Midbrain (tissue), 1 donor: ENCODE measurements at places on chromosomes 6 and 20.

GRCh38 chr20:45998761-45999160 lies 9.9 kb upstream of the MMP9 start:
- peak; percentile 13 for DNase-seq

- DNase-seq = no peak
Observed at GRCh38 chr6:126377594-126378153, 37.8 kb downstream of the CENPW start.

GRCh38 chr6:83770910-83771309 lies 62.0 kb upstream of the SNAP91 start:
- DNase-seq = no peak

DNA sequence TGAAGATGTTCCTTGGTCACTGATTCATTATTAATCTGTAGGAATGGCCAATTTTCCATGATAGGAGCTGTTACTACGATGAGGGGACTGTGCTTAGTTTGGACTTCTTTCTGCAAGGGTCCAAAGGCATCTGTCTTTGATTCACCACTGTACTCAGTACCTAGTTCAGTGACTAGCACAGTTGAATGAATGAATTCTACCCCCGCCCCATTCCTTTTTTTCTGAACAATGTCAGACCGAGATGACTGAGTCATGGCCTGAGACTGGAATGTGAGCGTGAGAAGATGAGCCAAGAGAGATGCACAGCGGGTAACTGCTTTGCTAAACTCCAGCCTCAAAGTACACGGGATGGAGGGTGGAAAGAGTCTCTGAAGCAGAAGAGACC lies 419 bp upstream of the SNHG17 start:
- no peak for DNase-seq

DNA sequence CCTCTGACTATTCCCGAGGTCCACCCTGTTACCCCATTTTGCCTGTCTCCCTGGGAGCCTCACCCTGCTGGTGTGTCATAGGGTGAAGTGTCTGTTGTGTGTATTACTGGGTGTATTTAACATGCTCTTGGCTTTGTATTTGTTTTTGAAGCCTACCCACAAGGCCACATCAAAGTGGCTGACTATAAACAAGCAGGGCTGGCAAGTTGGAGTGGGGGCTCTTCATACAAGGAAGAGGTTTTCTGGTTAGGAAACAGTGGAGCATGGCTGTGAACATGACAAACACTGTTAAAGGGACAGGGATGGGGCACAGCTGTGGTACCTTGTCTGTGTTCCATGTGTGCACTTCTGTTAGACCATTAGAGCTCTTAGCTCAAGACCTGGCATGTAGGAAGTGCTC lies 26.3 kb downstream of the HECA start:
- DNase-seq = no peak

DNA sequence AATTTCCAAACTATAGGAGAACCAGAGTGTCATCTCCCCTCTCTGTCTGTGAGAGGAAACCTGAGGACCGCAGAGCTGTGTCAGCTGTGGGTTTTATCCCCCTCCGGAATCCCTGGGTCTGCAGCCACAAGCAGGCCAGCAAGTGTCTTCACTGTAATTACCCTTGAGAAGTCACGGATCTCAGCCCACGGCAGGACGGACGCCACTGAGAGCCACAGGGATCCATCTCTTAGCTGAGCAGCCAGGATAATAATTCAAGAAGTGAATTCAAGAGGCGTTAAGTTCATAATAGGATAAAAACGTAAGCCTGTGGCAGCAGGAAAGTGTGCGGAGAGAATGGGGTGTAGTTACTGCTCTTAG lies 37.0 kb downstream of the DLL1 start:
- no peak for DNase-seq

DNA sequence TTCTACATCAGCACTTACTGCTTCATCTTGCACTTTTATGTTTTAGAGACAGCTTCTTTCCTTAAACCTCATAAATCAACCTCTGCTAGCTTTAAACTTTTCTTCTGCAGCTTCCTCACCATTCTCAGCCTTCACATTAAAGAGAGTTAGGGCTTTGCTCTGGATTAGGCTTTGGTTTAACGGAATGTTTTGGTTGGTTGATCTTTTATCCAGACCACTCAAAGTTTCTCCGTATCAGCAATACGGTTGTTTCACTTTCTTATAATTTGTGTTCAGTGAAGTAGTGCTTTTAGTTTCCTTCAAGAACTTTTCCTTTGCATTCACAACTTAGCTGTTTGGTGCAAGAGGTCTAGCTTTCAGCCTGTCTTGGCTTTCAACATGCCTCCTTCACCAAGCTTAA lies 40.4 kb downstream of the DNAAF9 start:
- DNase-seq = no peak

DNA sequence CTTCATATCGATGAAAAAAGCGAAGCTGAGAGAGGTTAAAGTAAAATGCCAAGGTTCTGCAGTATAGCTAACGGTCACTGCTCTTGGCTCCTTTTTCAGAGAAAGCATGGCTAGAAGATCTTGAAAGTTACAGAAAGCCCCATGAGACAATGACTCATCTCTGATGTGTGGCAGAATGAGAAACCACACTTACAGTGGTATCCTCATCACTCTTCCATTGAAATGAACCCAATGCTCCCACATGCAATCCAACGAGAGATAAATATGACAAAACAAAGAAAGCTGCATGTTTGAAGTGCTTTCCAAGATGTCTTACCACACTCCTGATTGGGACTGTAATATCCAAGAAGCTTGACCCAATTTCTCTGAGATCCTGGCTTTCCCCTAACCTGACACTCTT lies 694.9 kb downstream of the PRKN start:
- DNase-seq = no peak

GRCh38 chr6:8110725-8111124 lies 8.4 kb upstream of the EEF1E1 start:
- no peak for DNase-seq

DNA sequence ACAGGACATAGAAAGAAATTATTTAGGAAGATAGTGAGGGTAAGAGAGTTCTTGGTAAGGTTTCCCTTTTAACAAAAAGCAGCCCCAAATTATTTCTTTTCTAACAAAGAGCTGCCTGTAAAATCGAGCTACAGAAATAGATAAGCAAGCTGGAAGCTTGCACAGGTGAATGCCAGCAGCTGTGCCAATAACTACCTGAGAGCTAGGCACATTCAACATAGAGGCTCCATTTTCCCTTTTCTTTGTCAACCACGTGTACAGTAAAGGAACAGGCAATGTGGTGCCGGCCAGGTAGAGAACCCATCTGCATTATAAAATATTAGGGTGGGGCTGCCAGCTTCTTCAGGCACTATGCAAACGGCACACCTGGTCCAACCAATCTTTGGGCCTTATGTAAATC lies 341.6 kb upstream of the JAG1 start:
- no peak for DNase-seq

DNA sequence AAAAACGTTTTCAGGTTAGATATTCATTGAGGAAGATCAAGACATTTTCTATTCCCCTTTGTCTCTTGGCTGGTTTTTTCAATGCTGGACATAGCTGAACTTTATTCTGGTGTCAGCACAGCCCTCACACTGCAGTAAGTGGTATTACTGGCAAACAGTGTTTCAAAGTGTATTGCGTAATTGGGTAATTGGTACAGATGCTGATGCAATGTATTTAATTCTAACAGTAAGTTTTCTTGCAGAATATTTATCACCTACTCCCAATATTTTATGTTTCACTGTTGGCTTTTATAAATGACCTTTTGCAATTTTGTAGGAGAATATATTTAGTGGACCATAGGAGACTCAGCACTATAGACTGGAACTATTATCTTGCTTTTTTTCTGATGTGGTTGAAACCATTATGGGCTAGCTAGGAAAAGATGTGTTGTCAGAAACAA lies 287.6 kb upstream of the SOX4 start:
- no peak for DNase-seq

- DNase-seq = no peak
Observed at GRCh38 chr6:106547601-106548453, 81.5 kb downstream of the RTN4IP1 start.

GRCh38 chr20:20500312-20500711 lies 132.4 kb downstream of the INSM1 start:
- DNase-seq = no peak

DNA sequence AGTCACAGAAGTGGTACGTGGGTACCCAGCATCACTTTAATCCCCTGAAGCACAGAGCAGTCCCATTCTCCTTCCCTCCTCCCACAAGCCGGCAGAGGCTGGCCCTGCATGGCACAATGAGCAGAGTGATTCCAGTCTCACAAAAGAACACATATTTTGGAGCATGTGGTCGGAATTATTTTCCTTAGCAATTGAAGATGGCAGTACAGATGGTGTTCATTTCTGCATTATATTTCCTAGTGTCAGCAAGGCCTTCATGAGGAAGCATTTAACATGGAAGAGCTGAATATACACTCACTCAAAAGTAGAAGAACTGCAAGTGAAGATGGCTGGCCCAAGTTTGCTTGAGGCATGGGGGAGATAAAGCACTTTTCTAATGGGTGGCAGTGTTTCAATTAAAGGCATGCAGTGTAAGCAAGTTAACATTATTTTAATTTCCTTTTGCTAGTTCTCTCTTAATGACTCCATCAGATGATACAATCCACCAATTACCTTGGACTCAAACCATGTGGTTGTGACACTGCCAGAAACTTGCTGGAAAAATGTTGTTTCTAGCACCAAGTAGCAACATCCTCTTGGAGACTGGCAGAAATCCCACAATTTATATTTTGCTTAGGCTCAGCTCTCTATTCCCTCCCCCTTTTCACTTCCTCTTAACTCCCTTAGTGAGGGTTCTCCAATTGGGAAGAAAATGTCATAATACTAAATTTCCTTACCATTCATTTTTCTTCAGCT lies 74.4 kb downstream of the ARHGAP18 start:
- no peak for DNase-seq

GRCh38 chr20:7736336-7736735 lies 203.9 kb downstream of the HAO1 start:
- DNase-seq = no peak

- no peak for DNase-seq
Observed at GRCh38 chr6:3958255-3958654, 109.1 kb downstream of the FAM50B start.

- no peak for DNase-seq
Observed at GRCh38 chr20:23634044-23634801, 3.5 kb downstream of the CST3 start.

- no peak for DNase-seq
Observed at GRCh38 chr20:19867074-19867473, 109.0 kb downstream of the RIN2 start.

GRCh38 chr6:32171234-32171633 lies 4.7 kb downstream of the AGPAT1 start:
- no peak for DNase-seq

DNA sequence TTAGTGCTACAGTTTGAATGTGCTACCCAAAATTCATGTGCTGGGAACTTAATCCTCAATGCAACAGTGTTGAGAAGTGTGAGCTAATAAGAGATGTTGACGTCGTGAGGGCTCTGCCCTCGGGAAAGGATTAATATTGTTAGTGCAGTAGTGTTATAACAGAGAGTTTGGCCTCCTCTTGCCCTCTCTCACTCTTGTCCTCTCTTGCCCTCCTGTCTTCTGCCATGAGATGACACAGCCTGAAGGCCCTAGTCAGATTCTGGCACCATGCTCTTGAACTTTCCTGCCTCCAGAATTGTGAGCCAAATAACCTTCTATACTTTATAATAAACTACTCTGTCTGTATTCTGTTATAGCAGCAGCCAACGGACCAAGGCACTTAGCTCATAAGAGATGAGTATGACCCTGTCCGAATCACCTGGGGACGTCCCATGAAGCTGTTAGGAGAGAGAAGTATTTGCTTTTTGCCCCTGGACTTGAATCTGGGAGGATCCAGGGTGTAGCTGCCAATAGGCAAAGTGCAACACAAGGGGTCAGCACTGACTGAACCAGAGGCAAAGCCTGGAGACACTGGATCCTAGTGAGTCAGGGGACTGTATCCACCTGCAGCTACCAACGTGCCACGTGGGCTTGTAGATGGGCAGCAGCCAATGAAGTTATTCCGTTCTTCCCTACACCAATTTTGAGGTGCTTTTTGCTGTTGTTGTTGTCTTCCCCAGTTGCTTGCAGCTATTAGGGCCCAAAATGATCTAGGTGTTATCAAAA lies 233.7 kb downstream of the THBS2 start:
- DNase-seq = no peak

GRCh38 chr6:11120271-11121005 lies 8.9 kb upstream of the ERVFRD-1 start:
- no peak for DNase-seq

GRCh38 chr6:150627585-150628025 lies 27.9 kb downstream of the PLEKHG1 start:
- DNase-seq = no peak

DNA sequence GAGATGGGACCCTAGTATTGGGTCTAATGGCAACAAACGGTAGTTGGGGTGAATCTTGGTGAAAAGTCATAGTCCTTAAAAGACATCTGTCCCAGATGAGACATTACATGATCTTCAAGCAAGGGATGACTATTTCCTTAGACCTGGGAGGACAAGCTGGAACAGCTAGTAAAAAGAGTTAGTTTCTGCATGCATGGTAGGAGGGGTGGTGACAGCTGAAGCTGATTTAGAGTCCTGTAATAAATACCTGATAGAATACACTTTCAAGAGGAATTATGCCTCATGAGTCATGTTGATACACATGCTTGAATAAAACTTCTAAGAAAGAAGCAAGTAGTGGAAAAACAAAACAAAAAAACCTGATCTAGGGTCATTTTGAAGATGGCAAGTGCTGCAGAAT lies 247.4 kb downstream of the CD109 start:
- DNase-seq = no peak

GRCh38 chr6:38180586-38180985 lies 361.1 kb downstream of the ZFAND3 start:
- DNase-seq = no peak

- no peak for DNase-seq
Observed at GRCh38 chr6:112269114-112269513, 14.7 kb upstream of the LAMA4 start.

- DNase-seq = no peak
Observed at GRCh38 chr6:43851204-43851865, 81.3 kb downstream of the VEGFA start.

DNA sequence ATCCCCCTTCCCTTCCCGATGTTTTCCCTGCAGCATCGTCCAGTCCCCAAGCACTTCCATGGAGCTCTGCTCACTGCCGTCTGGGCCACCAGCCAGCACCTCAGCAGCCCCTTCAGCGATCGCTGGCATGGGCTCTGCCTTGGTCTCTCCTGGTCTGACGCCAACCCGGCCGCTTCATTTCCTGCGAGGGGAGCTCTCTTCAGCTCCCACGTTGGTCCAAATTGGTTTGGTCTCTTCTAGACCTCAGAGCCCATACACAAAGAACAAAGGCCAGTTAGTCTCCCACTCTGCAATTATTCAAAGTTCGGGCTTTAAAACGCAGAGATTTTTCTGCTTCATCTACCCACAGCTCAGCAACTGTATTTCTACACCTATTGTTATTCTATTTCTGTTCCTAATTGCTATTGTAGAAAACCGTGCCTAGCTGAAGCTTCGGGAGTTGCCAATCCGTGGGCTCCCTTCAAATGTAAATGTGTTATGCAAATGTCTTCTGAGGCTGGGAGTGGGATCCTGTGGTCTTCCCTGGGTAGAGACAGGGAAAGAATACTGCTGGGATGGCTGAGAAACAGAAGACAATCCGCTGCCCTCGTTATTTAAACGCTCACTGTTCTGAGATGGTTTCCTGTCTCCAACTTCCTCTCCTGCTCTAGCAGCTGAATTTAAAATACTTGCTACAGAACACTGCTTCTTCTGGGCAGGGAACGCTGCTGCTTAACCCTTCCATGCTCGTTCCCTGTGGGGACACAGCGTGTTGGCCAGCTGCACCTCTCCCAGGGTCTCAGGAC lies 154.2 kb upstream of the QKI start:
- peak; percentile 80 for DNase-seq

- no peak for DNase-seq
Observed at GRCh38 chr6:47563162-47563561, 85.6 kb downstream of the CD2AP start.
